ENCODE measurements at places on chromosomes 1 and 21.

DNA sequence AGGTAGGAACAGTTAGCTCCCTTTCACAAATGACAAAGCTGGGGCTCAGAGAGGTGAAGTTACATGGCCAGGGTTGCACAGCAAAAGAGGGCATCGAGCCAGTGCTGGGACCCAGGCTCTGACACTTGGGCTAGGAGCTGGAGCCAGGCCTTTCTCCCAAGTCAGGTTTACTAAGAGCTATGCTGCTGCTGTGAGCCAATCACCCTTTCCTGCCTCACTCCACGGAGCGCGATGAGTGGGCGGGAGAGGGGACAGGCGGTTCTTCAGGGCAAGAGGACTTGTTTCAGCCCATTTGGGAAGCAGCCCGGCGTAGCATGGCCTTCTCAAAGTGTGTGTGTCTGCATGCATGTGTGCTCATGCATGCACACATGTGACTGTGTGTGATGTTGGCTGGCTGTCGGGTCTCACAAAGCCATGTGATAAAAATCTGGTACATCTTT is 10.6 kb downstream of the ID3 start:
- DNase-seq: no peak

- no peak for DNase-seq
Measured at GRCh38 chr1:109626682-109627408, 7.2 kb downstream of the AMPD2 start.

GRCh38 chr1:207873055-207873890 is 37.7 kb downstream of the CD34 start:
- DNase-seq: no peak

- no peak for DNase-seq
Measured at GRCh38 chr1:209878964-209879363, 51.2 kb downstream of the UTP25 start.
